Skeletal muscle cell (primary cell): ENCODE measurements at places on chromosomes 3 and 15.

DNA sequence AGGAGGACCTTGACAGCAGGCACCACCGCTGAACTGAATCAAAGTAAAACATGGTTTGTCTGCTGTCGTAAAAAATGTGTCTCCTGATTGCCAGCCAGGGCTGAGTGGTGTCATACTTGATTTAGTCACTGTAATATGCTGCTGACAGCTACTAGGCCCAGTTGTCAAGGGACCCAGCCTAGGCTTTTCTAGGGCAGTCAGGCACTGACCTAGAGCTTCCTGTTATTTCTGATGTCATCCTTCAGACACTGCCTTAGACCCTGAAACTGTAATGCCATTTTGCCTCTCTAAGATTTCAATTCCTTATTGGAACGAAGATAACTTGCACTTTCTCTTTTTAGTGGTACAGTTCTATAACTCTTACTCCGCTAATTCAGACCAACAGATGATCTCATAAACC is 2.6 kb upstream of the MRPL3 start:
- no peak for DNase-seq

DNA sequence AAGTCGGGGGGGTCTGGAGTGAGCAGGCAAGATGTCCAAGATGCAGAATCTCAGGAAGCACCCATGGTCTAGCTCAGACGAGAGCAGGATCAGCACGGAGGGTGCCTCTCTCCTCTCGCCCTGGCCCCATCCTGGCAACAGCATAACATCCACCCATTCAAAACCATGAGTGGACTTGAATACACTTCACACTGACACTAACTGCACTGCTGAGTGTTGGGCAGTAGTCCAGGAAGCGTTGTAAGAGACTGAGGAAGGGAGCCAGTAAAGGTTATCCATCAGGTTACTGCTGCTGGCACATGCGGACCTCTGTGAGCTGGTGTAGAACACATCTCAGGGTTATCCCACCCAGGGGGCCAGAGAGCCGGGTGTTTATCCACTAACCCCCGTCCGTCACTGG is 131.0 kb upstream of the TOPAZ1 start:
- no peak for DNase-seq

DNA sequence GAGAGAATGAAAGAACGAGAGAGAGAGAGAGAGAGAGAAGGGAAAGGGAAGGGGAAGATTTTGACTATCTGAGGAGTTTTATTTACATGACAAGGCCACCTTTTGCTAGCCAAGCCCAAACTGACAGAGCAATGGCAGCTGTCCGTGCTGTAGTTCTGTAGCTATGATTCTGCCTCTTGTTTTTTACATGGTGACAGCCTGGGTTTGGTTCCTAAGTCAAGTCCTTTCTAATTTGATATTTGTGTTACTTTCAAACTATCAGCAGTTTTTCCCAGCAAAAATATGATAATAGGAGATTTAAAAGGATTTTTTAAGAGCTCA is 26.3 kb upstream of the MFGE8 start:
- no peak for DNase-seq

DNA sequence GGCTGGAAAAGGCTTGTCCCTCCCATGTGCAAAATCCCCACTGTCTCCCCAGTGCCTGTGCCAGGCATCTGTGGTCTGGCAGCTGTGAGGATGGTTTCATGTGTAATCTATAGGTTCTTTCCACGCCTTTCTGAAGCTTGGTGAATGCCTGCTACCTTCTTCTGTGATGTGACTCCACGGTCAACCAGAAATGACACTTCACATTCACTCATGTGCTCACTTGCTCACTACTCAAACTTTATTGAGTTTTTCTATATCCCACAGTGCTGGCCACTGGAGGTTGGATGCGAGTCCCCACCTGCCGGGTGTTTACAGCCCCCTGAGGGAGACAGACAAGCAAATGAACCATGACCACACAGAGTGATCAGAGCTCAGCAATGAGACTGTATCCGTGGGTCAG is 27.9 kb upstream of the TLE3 start:
- DNase-seq, result no peak

GRCh38 chr3:125003369-125003853 is 52.4 kb downstream of the HEG1 start:
- peak; percentile 40 for DNase-seq

DNA sequence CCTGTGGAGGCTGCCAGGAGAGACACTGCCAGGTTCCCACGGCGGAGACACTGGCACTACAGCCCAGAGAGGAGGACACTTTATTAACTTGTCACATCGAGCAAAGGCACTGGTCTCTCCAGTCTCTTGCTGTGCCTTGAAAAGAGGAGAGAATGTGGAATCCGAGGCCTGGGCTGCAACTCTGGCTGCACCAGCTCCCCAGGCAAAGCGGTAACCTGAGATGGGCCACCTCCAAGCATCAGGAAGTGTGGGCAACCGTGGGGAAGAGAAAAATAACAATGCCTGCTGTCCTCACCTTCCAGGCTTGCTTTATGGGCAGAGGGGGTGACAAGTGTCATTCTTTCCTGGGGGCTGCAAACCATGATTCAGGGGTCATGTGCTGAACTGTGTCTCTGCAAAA is 91.6 kb upstream of the RGMA start:
- no peak for DNase-seq

- peak; percentile 59 for DNase-seq
Measured at GRCh38 chr3:64150623-64151207, 74.6 kb downstream of the PRICKLE2 start.

DNA sequence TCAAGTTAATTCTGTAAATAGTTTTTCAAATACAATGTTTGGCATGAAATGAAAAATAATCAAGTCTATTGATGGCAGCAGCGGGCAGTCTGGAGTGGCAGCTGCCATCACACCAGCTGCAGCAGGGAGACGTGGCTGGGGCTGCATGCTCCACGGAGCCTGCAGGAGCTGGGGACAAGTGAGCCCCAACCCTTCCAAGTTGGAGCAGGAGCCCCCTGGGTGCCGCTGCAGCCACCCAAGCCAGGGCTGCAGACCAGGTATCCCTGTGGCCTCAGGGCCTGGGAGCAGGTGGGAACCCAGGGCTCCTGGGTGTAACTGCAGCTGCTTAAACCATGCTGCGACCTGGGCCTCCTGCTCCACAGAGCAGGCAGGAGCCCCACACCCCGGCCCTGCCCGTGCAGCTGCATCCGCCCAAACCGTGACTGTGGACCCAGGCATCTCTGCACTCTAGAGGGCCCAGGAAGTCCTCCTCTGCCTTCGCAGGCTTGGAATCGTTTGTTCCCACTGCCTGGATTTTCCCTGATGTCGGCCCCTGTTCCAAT is 257.4 kb downstream of the PLOD2 start:
- no peak for DNase-seq

GRCh38 chr3:184341925-184342324 is 4.5 kb downstream of the FAM131A start:
- DNase-seq, result no peak

DNA sequence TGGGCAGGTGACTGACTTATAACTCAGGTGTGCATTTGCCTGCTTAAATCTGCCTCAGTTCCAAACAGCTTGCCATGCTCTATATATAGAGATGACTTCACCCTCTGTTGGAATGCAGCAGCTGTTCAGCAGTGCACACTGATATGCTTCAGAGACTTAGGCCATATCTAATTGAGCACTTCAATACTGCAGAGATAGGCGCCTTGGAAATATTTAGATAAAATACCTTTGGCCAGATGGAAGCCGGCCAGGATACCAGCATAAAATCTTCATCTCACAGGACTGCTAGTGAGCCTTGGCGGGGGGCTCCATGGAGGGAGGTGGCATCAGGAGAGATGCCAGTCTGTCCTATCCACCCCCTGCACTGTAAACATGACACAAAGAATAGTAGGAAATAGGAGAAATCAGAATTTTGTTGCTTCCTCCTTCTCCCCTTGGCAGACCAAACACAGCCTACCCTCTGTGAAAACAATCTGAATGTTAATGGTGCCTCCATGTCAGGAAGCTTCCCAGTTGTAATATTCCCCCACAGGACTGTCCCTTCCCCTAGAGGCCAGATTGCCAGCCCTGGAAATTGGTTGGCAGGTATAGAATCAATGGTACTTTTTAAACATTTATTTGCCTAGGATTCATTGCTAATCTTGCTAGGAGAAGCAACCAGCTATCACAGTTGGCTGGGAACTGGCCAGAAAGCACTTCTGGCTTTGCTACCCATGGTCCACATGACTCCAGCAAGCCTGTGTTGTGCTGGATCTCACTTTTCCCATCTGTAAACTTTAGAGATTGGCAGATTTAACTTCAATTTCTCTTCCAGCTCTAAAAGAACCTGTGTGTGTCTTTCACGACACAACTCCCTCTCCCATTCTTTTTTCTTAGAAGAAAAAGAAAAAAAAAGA is 215.5 kb upstream of the KCNMB2 start:
- DNase-seq, result peak; percentile 53

DNA sequence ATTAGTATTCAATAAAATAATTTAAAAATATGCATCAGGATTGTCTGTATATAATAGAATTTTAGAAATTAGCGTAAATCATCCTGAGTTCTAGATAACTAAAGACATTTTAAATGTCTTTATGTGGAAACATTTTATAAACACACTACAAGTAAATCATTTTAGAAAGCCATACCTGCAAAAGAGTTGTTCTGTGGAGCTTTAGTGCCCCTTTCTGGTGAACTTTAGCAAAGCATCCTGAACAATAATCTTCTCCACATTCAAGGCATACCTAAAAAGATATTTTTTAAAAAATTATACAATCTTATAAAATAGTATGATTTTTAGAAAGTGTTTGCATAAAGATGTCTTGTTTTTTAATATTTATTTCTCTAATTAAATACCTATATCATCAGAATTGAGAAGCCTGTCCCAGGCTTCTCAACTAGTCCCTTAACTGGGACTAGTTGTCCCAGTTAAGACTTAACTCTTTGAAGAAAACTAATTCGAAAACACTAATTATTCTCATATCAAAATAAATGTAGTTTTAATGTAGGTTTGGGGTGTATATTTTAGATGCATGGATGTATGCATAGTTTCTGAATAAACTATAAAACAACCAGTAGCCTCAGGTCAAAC is 29.7 kb downstream of the ZBBX start:
- no peak for DNase-seq

- peak; percentile 78 for DNase-seq
Measured at GRCh38 chr3:128112357-128112968, 11.1 kb downstream of the RUVBL1 start.

DNA sequence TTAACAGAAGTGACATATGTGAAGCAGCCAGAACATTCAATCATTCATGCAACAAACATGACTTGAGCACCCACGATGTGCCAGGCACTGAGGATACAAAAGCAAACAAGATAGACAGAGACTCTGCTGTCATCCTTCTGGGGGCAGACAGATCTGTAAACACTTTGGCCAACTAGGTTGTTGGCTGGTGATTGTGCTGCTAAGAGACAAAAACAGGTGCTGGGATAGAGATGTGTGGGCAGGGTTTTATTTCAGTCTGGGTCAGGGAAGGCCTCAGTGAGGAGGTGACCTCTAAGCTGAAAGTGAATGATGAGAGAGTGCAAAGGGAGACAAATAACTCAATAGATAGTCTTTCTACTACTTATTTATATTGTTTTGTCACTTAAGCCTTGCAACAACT is 147.0 kb upstream of the VEPH1 start:
- no peak for DNase-seq

DNA sequence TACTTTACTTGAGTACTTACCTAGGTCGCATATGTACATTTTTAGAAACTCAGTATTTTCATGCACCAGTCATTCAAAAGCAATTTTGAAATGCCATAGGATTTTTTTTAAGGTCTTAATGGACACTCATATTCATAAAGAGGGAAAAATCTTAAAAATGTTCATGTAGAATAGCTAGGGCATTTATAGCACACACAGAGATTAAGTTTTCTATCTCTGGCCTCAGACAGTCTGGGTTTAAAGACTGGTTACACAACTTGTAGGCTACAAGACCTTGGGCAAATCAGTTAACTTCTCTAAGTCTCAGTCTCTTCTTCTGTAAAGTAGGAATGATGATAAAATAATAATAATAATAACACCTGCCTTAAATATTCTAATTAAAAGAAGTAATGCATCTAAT is 48.5 kb upstream of the UBP1 start:
- DNase-seq, result no peak

- DNase-seq, result peak; percentile 53
Measured at GRCh38 chr15:63896336-63897115, 62.8 kb upstream of the HERC1 start.

DNA sequence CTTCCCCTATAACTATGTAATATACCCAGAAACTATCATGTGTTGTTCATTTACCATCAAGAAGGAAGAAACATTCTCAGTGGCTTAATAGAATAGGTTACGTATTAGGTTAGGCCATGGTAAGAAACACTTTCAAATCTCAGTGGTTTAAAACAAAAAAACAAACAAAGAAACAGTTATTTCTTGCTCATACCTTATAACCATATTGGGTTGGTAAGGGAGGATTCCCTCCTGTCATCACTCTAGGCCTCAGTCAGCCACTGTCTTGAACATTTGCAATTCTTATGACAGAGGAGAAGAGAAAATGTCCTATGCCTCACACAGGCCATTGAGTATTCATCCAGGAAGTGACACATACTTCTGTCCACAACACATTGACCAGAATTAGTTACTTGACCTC is 727.7 kb upstream of the NECTIN3 start:
- DNase-seq, result no peak

DNA sequence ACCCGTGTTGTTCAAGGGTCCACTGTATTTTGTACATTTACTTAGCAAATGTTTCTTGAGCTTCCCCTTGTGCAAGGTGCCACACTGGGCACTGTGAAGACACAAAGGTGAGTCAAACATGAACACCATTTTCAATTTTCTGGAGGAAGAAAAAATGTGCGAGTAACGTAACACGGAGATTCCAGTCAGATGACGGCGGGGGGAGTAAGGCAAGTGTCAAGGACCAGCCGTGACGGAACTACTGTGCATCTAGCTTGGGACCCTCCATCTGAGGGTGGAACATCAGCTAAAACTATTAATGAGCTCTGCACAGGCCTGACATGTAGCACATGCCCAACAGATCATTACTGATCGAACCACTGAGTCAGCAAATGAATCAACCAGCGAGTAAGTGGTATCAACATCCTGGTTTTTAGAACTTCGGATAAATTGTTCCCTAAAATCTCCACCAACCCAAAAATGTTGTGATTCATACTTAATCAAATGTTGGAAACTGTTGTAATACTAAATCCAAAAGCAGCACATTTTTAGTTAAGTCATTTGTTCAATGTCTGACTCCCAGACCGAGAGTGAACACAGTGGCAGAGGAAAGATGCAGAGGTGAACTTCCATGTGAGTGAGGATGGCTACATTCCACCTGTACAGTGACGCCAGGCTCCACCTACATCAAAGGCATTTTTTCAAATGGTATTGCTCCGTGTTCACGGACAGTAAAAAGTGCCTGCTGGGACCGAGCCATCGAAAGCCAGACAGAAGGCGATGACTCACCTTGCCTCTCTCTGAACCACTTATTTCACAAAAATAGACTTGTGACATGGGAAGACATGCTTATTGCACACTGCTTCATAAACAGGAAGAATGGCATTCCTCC is 172.2 kb downstream of the ATP10A start:
- peak; percentile 53 for DNase-seq

DNA sequence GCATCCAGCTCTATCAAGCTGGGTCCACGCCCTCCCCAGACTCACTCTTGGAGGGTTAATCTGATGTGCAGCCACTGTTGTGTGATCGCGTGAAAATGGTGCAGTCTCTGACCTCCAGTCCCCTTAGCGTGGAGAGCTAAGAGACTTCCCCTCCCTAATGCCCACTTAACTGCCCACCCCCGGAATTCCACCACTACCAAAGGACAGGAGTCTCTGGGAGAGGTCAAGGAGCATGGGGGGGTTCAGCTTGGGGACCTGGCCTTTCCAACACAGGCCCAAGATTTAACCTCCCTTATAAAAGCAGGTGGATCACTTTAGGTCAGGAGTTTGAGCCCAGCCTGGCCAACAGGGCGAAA is 48.8 kb downstream of the CCDC12 start:
- DNase-seq, result no peak

GRCh38 chr15:28955993-28956421 is 70.2 kb downstream of the APBA2 start:
- no peak for DNase-seq
